ENCODE measurements at places on chromosomes 2 and 18.

DNA sequence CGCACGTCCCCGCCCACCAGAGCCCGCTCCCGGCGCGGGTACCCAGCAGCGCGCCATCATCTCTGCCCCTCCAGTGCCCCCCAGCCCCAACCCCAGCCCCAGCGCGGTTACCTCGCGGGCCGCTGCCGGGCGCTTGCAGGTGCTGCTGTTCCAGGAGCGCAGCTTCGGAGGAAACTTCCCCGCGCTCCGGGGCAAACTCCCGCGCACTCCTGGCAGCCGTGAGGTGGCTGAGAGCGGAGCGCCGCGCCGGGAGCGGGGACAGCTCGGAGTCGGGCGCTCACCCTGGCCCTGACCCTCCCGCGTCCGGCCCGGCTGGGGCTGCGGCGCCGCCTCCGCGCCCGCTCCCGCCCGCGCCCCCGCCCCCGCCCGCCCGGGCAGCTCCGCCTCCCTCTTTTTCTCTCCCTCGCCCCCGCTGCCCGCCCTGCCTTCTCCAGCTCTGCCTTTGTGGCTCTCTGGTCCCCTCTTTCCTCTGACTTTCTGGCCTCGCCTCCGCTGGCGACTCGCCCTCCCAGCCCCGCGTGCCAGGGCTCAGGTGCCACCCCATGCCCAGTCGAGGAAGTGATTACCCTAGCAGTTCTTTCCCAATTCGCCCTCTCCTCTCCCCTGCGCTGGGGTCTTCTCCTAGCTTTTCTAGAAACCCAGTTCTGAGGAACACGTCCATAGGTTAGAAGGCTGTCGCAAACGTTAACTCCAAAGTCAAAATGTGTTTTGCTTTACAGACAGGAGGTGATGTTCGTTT, at the start of gene CHST9:
Gene CHST9, minus strand, starts transcription at position 284 of the 739 bp plus-strand sequence. CDS start 42,499 bp downstream, outside the sequence.
- no peak for DNase-seq

- no peak for DNase-seq
Observed at GRCh38 chr2:181190711-181191110, 210.3 kb downstream of the UBE2E3 start.

GRCh38 chr2:107989445-107989844, 3.1 kb downstream of the SLC5A7 start:
- no peak for DNase-seq

- no peak for DNase-seq
Observed at GRCh38 chr2:149009576-149010461, 28.7 kb upstream of the LYPD6B start.

GRCh38 chr2:105952131-105952530, 207.4 kb downstream of the NCK2 start:
- no peak for DNase-seq

- DNase-seq = no peak
Observed at GRCh38 chr18:57780706-57781347, 22.3 kb downstream of the ATP8B1 start.
